ENCODE measurements at places on chromosomes 1 and 21. TPM values are rescaled to one million over a fixed set of nuclear protein-coding genes. Genes with fewer than 3 reads are reported as not detected.
A peak's percentile ranks its signal among the peaks of the same experiment; 100 is the strongest.

DNA sequence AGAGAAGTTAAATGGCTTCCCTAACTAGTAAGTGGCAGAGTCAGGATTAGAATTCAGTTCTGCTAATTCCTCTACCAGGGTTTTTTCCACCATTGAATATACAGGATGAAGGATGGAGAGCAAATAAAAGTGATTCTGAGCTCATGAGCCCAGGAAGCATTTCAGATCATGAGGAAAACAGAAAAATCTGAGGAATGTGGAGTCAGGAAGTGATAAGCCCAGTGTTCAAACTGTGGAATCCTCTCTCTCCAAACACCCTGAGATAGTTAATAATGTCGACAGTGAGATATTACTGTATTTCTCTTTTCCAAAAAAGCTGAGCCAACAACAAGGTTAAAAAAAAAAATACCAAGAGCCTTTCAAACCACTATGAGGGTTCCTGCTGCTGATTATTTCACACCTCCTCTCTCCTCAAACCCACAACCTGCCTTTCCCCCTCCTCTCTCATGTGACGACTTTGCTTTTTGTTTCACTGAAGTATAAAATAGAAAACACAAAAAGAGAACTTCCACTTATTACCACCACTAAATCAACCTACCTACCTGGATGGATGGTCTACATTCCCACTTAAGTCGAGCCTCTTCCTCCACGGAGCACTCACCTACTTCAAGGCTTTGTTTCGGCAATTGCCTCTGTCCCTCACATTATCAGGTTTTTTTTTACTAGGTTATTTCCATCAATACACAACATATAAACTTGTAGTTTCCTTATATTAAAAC lies 8.9 kb downstream of the SLAMF1 start:
- DNase-seq: peak; percentile 64

- DNase-seq: no peak
Observed at GRCh38 chr1:78420181-78420580, 70.6 kb upstream of the PTGFR start.

- no peak for DNase-seq
Observed at GRCh38 chr1:19533626-19534025, 48.3 kb upstream of the CAPZB start.

DNA sequence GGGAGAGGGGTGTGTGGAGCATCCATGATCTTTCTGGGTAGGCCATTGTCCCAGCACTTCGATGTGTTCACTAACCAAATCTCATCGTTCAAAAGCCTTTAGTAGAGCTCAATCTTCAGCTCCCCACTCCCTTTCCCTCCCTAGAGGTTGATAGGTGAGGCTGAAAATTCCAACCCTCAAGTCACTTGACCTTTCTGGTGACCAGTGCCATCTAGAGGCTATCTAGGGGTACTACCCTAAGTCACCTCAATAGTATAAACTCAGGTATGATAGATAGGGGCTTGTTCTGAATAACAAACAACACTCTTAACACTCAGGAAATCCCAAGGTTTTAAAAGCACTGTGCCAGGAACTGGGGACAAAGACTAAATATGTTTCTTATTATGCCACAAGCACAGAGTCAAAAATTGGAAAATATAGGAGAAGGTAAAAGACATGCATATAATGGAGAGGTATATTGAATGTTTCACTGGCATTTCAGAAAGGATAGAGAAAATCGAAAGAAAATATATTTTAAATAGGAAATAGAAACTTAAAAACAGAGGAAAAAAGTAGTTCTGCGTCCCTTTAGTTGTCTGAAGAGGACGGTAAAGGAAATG lies 42.9 kb upstream of the CD53 start:
- peak; percentile 5 for DNase-seq

DNA sequence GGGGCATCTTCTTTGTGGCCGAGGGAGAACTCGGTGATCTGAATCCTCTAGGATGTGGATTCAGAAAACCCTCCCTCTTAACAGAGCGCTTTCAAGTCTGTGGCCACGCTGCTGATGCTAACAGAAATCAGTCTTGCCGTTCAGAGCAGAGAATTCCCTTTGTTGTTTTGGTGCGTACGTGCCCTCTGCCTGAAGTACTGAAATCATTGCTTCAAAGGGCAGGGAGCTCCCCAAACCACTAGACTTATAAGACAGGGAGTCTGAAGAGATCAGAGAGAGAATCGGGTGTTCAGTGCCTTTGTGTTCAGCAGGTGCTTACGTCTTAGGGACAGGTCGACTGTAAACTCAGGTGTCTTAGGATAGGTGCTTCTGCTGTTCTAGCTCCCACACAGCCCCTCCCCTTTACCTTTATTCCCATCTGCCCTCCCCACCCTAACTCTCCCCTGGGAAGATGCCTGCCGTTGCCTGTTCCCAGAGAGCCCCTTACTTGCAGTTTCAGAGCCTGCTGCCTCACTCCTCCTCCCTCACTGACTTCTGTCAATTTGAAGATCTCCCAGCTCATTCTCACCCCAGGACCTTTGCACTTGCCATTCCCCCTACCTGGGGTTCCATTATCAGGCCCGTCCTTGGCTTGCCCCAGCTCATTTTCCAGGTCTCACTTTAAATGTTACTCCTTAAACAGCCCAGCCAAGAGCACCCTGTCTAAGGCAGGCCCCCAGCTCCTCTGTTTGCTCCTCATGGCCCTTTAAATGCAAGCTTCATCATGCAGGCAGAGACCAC lies 143.0 kb downstream of the CAMTA1 start:
- no peak for DNase-seq

The PDXK gene
- 135 TPM for total RNA-seq

- DNase-seq: no peak
Observed at GRCh38 chr1:224753491-224753890, 137.4 kb downstream of the CNIH3 start.
